SW 1271 (cell line): ENCODE measurements at places on chromosomes 2 and 18.

GRCh38 chr18:38563396-38563980 is 997.9 kb upstream of the CELF4 start:
- DNase-seq, result no peak

GRCh38 chr2:26570083-26570430 is 71.1 kb downstream of the CIB4 start:
- no peak for DNase-seq

DNA sequence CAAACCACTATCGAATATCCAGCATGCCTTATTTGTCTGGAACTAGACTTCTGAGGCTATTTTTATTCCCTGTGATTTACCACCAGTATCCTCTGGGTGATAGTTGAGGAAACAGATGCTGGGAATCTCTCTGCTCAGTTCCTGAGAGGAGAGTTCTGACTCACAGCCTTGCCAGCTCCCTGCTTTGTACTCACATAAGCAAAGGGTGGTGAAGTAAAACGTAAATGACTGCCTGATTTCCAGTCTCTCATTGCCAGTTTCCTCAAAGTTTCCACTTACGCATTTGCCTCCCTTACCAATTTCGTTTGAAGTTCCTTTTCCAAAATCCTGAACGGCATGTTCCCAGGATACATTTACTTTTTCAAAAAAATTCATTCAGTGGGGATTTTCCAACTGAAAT is 69.2 kb upstream of the HNRNPA3 start:
- DNase-seq, result peak; percentile 10

- DNase-seq, result no peak
These were observed 71.3 kb downstream of the BAZ2B start for GRCh38 chr2:159545085-159545484.

DNA sequence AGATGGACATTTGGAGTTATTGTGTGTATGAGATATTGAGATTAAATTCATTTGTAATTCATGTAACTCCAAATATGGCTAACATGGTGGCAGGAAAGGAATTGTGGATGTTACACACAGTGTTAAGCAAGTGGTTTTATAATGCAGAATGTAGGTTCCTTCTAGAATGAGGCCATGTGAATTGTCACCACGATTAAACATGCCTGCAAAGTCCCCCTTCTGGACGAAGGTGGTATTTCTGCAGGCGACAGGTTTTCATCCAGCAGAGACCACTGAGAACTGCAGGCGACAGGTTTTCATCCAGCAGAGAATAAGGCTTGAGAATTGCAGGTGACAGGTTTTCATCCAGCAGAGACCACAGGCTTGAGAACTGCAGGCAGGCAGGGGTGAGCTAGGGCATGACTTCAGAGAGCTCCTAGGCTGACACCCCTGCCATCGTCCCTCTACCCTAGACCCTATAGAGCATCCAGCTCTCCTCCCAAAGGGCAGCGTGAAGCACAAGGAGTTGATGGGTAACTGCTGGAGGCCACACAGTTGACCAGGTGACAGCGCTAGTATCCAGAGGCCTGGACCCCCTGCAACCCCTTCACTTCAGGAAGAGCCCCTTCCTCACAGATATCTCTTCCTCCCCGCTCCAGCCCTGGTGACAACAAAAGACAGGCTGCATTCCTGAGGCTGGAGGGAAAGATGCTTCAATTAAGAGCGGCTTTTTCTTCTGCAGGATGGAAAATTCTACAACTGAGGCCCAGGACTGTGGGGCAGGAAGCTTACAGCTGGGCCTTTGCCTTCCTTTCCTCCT is 175.8 kb downstream of the LOXHD1 start:
- DNase-seq, result no peak

GRCh38 chr2:113985554-113986397 is 95.9 kb downstream of the ACTR3 start:
- DNase-seq, result no peak
